Stimulated activated CD8-positive, alpha-beta memory T cell treated with anti-CD3 and anti-CD28 coated beads, Interleukin-7, amount 100 ng/mL, for 4 hours (primary cell): ENCODE measurements at places on chromosomes 13 and 19.

- no peak for DNase-seq
These were observed 15.0 kb downstream of the VWA8 start for GRCh38 chr13:41945926-41946325.

DNA sequence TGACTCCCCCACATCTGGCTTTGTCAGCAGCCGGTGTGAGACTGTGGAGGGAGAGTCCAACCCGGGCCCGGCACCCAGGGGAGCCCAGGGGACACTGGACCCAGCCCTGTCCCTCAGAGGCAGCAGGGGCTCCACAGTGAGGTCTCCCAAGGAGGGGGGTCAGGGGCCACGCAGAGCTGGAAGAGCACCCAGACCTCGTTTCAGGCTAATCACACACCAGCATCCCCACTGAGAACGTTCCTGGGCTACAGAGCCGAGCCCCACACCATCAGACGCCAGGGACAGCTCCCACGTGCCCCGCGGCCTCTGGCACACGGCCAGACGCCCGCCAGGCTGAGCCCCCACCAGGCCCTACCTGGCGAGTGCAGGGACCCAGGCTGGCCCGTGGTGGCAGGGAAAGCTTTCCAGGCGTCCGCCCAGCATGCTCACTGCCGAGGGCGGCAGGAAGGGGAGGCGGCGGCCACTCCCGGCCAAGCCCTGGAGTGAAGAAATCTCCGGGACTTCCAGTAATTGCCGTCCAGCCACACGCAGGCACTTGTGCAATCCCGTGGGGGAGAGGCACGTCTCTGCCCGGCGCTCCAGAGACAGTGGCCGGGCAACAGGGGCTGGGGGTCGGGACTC, 19.2 kb downstream of the SBNO2 start:
- no peak for DNase-seq

GRCh38 chr13:64540976-64541375, 2689.2 kb downstream of the PCDH9 start:
- DNase-seq = no peak

DNA sequence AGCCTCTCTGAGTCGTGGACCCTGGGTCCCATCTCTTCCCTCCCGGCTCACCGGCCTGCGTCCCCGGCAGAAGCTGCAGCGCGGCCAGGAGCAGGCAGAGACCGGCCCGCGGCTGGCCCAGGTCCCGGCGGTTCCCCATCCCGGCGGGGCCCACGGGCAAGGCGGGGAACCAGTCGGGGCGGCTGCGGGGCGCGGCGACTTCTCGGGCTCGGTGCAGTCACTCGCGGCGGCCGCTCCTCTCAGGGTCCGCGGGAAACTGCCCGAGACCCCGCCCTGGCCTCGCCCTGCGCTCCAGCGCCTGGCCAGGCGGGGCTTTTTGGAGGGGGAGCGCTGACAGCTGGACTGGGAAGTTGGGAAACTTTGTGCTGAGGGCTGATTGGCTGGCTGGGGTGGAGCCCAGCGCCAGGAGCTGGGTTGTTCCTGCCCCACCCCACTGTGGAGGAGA, at the start of gene COL5A3:
Gene COL5A3, minus strand, starts transcription at position 258 of the 445 bp plus-strand sequence. Its CDS starts 119 bp downstream, at position 139.
- DNase-seq = no peak

- no peak for DNase-seq
These were observed 9.1 kb downstream of the FEM1A start for GRCh38 chr19:4800591-4801081.

- DNase-seq = no peak
These were observed 776 bp upstream of the LENG1 start for GRCh38 chr19:54160182-54160811.

- DNase-seq = peak; percentile 1
These were observed 249.0 kb downstream of the DLEU7 start for GRCh38 chr13:50594276-50595051.

GRCh38 chr13:80945328-80945727, 604.4 kb upstream of the SPRY2 start:
- no peak for DNase-seq

GRCh38 chr19:11685676-11686650, 52.8 kb downstream of the ZNF823 start:
- no peak for DNase-seq

- no peak for DNase-seq
These were observed 97.7 kb downstream of the ING1 start for GRCh38 chr13:110811008-110811720.

GRCh38 chr19:38273499-38273898, 9.1 kb downstream of the SPINT2 start:
- no peak for DNase-seq

DNA sequence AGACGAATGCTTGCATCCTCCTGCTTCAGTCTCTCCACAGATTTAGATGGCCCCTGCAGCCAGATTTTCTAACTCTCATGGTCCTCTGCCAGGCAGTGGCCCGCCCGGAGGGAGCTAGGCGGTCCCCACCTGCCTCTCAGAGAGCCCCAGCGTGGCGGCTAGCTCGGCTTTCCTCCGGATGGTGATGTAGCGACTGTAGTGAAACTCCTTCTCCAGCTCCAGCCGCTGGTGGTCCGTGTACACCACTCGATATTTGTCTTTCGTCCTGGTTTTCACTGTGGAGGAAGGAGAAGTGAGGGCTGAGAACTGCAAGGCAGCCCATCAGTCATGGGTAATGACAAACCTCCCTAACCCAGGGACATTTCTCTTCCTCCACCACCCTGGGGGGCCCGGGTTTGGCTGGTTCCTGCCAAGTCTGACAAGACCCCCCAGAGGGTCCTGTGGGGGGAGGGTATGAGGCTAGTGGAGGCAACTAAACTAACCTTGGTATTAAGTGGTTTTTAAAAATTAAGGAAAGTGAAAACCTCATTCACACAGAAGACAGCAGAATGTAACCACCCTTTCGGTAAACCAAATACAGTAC, 4.3 kb downstream of the CDX2 start:
- DNase-seq = no peak

GRCh38 chr19:8517551-8518442, 3.8 kb upstream of the ZNF414 start:
- peak; percentile 43 for DNase-seq

GRCh38 chr19:53394522-53394973, 401 bp upstream of the ZNF765 start:
- DNase-seq = no peak

GRCh38 chr19:56983171-56983570, 136.6 kb upstream of the USP29 start:
- no peak for DNase-seq

GRCh38 chr19:39934584-39935363, at the start of gene FCGBP:
TSS of gene FCGBP (minus strand) at chr19:39934634.
- no peak for DNase-seq

DNA sequence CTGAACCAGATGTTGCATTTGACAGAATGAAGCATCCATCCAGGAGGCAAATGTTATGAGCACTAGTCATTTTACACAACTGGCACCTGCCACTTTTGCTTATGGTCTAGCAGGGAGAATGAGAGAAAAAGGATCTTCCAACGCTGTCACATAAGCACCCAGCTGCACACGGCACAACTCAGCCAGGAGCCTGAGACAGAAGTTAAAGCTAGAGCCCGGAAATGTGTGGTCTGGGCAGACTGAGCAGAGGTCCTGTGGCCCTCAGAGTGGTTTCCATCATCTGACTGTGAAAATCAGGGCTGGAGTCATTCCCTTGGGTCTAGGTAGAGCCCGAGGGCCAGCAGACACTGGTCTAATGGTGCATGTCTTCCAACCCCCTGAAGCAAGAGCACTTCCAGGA, 78.4 kb upstream of the XPO4 start:
- no peak for DNase-seq

- no peak for DNase-seq
These were observed 481.4 kb downstream of the PCDH9 start for GRCh38 chr13:66748712-66749111.

GRCh38 chr13:50810998-50811397, 32.5 kb downstream of the DLEU7 start:
- DNase-seq = no peak
